ENCODE measurements at places on chromosomes 12 and 14.

DNA sequence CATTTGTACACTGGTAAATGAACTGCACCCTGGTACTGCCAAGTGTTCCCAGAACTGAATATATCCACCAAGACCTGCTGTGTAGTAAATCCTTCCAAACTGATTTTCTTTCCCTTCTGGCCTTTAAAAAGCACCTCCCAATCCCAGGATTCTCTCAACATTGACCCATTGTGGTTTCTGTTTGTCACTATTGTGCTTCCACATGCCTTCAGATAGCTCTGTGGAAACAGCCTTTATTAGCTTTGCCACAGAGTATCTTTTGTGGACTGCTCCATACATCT, 949 bp upstream of the KIF21A start:
- no peak for DNase-seq

- DNase-seq = peak; percentile 90
These were observed 685 bp upstream of the CDH24 start for GRCh38 chr14:23057757-23058653.

DNA sequence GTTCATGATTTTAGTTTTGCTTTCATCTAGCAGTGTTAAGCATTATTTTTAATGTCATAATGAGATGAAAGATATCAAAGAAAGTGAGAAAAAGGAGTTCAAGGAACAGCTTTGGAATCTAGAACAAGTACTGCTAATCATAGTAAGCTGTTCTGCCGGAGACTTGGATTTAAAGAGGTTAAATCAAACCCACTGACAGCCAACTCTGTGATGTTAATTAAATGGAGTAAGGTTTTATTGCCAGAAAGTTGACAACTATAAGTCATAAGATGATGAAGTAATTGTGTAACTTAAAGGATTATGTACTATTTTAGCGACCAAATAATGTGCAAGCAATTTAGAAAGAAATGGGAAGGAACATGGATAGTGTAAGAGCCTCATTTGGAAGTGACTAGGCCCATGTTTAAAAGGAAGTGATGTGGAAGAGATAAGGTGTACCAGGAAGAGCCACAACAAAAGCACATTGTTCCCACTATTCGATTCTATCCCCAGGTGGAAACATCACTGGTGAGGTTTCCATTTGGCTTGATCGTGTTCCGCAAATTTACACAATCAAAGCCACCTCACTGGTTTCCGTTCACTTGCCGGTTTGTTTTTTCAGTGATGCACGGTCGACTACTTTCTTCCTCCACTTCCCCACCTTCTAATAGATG, 388.5 kb downstream of the PAWR start:
- no peak for DNase-seq

- no peak for DNase-seq
These were observed 28.2 kb downstream of the FOXN3 start for GRCh38 chr14:89388853-89389252.

- DNase-seq = no peak
These were observed 25.3 kb downstream of the MYBPC1 start for GRCh38 chr12:101619858-101620761.

- DNase-seq = no peak
These were observed 22.4 kb downstream of the EIF2B2 start for GRCh38 chr14:75025082-75025481.

GRCh38 chr12:116647813-116648212, 88.6 kb downstream of the MAP1LC3B2 start:
- no peak for DNase-seq

DNA sequence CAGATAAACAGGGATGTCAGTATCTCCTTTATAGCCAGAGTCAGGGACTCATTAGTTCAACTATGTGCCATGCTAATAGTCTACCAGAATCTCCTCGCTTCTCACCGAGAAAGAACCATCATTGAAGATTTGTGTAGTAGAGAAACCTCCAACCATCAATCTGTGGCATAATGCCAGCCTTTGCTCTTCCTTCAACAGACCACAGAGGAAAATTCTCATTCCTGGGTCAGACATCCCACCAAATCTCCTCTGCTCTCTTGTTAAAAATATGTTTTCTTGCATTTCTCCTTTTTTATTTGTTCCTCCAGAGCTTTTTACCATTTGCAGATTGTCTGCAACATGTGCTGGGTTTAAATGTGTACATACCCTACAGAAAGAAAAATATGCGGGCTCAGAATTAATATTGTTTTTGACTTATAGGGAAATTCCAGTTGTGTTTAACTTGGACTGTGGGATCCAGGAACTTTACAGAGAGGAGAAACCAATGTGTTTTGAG, 64.9 kb downstream of the LLPH start:
- DNase-seq = no peak

DNA sequence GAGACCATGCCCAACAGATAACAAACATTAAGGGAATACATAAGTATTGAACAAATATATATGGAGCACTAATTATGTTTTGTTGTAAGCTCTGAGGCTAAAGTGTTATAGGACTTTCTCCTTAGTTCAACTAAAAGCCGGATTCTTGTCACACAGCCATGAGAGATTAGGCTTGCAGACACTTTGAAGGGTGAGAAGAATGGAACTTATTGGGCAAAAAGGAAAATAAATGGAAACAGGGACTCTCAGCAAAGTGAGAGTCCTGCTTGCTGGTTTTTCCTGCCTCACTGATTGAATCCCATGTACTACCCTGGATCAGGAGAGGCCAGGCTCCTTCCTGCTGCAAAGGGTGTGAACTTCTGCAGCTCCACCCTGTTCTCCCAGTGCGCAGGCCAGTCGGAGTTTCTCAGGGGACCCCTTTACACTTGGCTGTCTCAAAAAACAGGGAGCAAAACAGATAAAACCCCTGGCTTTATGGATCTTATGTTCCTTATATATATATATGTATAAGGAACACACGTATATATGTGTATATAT, 77.1 kb upstream of the FUT8 start:
- no peak for DNase-seq

- no peak for DNase-seq
These were observed 29.1 kb downstream of the ATG14 start for GRCh38 chr14:55382483-55382882.

DNA sequence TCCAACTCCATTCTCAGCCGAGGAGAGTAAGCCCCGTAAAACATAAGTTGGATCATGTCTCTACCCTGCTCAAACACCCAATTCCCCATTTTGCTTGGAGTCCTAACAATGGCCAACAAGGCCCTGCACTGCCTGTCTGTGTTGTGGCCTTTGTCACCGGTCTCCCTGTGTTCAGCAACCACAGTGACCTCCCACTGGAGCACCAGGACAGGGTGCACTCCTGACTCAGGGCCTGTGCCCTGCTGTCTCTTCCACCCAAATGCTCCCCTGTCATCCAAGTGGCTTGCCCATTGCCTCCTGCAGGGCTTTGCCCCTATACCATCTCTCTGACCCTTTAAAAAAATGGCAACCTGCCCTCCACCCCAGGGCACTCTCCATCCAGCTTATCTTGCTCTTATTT, 4.4 kb upstream of the KRT85 start:
- no peak for DNase-seq

GRCh38 chr12:53700567-53700966, 24.7 kb upstream of the ATP5MC2 start:
- no peak for DNase-seq

GRCh38 chr12:3727877-3728632, 24.9 kb downstream of the CRACR2A start:
- no peak for DNase-seq

DNA sequence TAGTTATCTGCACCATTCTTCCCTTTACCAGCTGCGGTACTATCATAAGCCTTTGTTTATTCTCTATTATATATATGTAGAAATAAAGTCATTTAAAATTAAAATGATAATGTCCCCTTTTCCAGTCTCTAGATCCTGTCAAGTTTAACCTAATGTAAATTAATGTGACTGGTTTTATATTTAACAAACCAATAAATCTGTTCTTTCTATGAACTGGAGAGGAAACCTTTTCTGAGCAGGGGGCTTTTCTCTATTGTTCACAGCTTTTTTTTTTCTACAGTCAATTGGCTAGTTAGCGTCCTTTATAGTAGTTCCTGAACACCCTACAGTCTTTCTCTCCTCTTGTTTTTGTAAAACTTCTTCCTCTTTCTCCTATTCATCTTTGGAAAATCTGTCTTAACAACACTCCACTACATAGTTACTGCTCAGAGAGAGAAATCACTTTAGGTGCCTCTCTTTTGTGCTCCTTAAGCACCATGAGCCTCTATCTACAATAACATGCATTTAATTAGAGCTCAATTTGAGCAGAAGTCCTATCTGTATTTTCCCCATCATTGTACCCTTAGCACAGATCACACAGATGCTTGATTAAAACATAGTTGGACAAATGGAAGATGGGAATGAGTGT, 332.6 kb upstream of the SYT1 start:
- DNase-seq = no peak

- DNase-seq = no peak
These were observed 56.8 kb downstream of the CDK17 start for GRCh38 chr12:96343347-96343954.

GRCh38 chr14:23537351-23538049, 14.1 kb downstream of the ZFHX2 start:
- DNase-seq = peak; percentile 57

- DNase-seq = no peak
These were observed 73.6 kb upstream of the SOX5 start for GRCh38 chr12:24023081-24023480.

DNA sequence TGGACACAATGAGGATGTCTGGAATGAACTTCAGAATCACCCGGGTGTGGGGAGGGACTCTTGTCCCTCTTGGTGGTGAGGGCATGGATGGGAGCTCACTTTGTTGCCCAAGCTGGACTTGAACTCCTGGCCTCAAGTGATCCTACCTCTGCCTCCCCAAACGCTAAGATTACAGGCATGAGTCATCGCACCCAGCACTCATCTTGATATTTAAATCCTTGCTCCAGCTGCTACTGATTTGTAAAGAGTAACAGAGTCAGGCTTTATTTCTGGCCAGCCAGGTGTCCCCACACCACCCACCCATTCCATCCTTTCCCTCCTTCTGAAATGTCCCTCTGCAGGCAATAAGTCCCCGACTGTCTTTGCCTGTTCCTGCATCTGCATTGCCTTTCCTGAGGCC, 4.9 kb downstream of the DDX54 start:
- no peak for DNase-seq

DNA sequence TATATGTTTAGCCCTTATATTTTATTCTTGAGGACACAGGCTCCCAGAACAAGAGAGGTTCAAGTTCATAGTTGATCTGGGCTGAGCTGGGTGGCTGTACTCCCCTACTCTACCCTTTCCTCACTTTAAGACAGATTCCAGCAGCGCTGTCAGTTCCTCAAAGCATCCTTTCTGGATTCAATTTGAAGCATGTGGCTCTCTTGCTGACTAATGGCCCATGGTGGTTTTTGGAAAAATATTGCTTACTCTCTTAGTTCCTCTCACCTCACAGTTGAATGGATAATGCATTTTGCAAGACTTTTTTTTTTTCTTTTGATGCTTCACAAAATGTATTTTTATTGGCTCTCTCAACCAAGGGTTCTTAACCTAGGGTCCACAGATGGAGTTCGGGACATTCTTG, 4.1 kb downstream of the PELI2 start:
- no peak for DNase-seq

Measured in D341Med (cell line).